ENCODE measurements at places on chromosomes 5 and 9.

DNA sequence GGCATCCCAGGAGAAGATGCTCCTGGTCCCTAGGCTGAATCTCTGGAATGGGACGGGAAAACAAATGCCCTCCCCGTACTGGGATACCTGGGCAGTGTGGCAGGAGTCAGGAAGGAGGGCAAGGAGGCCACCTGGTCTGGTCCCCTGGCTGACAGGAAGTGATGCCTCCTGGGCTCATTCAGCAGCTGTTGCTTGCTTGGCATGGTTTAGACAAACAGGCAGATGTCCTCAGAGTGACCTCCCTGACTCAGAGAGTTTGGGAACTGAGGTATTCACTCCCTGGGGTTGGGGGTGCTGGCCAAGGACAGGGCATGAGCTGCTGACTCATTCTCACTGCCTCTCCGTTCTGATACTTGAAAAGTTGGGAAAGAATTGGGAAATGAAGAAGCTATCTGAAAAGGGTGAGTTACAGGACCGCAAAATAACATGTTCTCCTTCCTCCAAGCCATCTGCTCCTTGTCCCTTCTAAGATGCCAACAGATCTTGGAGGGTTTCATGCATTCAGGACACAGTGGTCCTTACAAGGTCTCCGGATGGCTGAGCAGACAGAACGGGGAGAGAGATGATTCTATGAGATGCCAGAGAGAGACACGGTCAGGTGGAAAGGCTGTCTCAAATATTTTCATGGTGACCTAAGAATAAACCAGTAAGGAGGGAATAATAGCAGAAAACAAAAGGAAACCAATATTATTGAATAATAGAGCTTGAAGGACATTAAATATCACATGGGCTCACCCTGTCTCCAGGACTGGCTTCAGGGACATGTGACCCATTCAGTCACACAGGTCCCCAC, 534.5 kb downstream of the BNC2 start:
- no peaks in the 10 kb centered on the region for H3K27me3 ChIP-seq
- H3K27ac ChIP-seq = no peak overlapping the region
- no peak for DNase-seq
- H3K4me1 ChIP-seq = no peaks in the 10 kb centered on the region

GRCh38 chr5:76021936-76022584, 61.1 kb upstream of the SV2C start:
- H3K27me3 ChIP-seq = no peaks in the 10 kb centered on the region
- DNase-seq = no peak
- no peak overlapping the region for H3K27ac ChIP-seq
- H3K36me3 ChIP-seq = no peaks in the 10 kb centered on the region

- no peaks in the 10 kb centered on the region for H3K36me3 ChIP-seq
- no peaks in the 10 kb centered on the region for H3K27me3 ChIP-seq
- no peaks in the 10 kb centered on the region for H3K4me1 ChIP-seq
- no peak for DNase-seq
Measured at GRCh38 chr5:89769975-89770374, 639.6 kb downstream of the CETN3 start.

- H3K36me3 ChIP-seq = no peaks in the 10 kb centered on the region
- no peaks in the 10 kb centered on the region for H3K4me1 ChIP-seq
- H3K4me3 ChIP-seq = no peak overlapping the region
- no peak overlapping the region for H3K27ac ChIP-seq
Measured at GRCh38 chr9:76697081-76697480, 67.2 kb upstream of the PCA3 start.

DNA sequence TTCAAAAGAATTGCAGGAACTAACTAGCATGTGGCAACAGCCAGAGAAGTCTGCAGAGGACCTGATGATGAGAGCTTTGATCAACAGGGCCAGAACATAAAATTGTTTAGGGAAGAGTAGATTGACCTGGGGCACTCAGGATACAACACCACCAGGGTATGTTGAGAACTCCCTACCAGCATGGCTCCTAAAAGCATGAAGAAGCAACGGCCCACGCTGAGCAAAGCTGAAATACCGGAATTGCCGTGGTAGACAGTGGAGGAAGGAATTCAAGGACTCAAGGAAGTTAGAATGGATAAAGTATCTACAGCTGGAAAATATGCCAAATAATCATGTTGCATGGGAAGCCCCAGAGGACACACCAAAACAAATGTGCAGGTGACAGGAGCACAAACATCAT, 31.6 kb downstream of the DROSHA start:
- no peaks in the 10 kb centered on the region for H3K27me3 ChIP-seq
- H3K36me3 ChIP-seq = peaks cover 33% of the 10 kb centered on the region
- no peak for DNase-seq
- H3K27ac ChIP-seq = no peak overlapping the region
- H3K4me3 ChIP-seq = no peak overlapping the region

- no peaks in the 10 kb centered on the region for H3K27me3 ChIP-seq
- no peak for DNase-seq
- no peak overlapping the region for H3K4me3 ChIP-seq
- H3K36me3 ChIP-seq = no peaks in the 10 kb centered on the region
Measured at GRCh38 chr9:131045300-131046092, 36.5 kb downstream of the LAMC3 start.

- H3K27ac ChIP-seq = no peak overlapping the region
- no peak overlapping the region for H3K4me3 ChIP-seq
- DNase-seq = no peak
- no peaks in the 10 kb centered on the region for H3K36me3 ChIP-seq
- no peaks in the 10 kb centered on the region for H3K27me3 ChIP-seq
- H3K4me1 ChIP-seq = peaks cover 72% of the 10 kb centered on the region
Measured at GRCh38 chr9:124214596-124215367, 43.0 kb upstream of the NEK6 start.

GRCh38 chr5:173920866-173921555, 32.9 kb downstream of the CPEB4 start:
- no peak overlapping the region for H3K27ac ChIP-seq
- peaks cover 24% of the 10 kb centered on the region for H3K4me1 ChIP-seq
- no peak overlapping the region for H3K4me3 ChIP-seq
- no peaks in the 10 kb centered on the region for H3K27me3 ChIP-seq
- DNase-seq = no peak

- H3K27me3 ChIP-seq = no peaks in the 10 kb centered on the region
- no peak overlapping the region for H3K27ac ChIP-seq
- no peak for DNase-seq
- no peak overlapping the region for H3K4me3 ChIP-seq
- H3K36me3 ChIP-seq = peaks cover 2% of the 10 kb centered on the region
- H3K4me1 ChIP-seq = no peaks in the 10 kb centered on the region
Measured at GRCh38 chr5:35069188-35069587, 21.4 kb upstream of the AGXT2 start.

DNA sequence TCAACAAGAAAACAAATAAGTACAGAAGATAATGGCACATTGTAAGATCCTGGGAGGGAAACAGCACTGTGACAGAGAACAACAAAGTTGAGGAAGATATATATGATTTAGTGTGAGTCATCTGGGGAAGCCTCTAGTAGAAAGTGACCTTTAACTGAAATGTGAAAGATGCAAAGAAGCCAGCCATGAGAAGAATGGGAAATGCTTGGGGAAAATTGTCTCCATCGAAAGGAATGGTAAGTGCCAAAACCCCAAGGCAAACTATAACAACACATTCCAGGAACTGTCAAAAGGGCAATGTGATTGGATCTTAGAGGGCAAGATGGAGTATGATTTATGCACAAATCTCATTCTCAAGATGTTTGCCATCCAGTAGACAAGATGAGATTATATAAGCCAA, 537.8 kb upstream of the BRINP1 start:
- no peak for DNase-seq
- no peaks in the 10 kb centered on the region for H3K36me3 ChIP-seq
- H3K4me1 ChIP-seq = no peaks in the 10 kb centered on the region

DNA sequence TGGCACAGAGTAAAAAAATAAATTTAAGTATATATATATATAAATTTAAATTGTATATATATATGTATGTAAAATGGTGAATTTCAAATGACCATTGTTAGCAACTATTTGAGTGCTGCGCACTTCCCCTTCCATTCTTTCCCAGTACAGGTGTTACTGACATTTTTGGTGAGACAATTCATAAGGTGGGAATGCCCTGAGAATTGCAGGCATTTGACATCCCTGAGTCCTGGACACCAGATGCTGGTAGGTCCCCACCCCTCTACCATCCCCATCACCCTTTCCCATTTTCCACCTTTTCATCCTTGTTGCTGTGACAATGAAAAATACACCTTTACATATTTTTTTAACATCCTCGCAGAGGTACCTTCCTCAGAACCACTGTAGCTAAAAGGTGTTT, 91.6 kb downstream of the SLC1A3 start:
- H3K27ac ChIP-seq = no peak overlapping the region
- H3K27me3 ChIP-seq = no peaks in the 10 kb centered on the region
- no peak for DNase-seq
- peaks cover 23% of the 10 kb centered on the region for H3K4me1 ChIP-seq
- H3K36me3 ChIP-seq = peaks cover 14% of the 10 kb centered on the region
- no peak overlapping the region for H3K4me3 ChIP-seq

Measured in GM12878 (cell line).